ENCODE measurements at places on chromosomes 6 and 20.
A peak's percentile ranks its signal among the peaks of the same experiment; 100 is the strongest.

DNA sequence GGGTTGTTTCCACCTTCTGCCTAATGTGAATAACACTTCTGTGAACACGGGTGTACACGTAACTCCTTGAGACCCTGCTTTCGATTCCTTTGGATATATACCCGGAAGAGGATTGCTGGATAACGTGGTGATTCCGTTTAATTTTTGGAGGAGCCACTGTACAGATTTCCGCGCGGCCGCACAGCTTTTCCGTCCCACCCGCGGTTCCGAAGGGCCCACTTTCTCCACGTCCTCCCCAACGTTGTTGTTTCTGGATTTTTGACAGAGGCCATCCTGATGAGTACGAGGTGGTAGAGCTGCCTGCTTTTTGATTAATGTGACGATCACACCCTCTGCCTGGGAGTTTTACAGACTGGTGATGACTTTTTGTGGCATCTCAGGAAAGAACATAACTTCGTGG, 114.0 kb downstream of the MYLK4 start:
- no peak for DNase-seq

- DNase-seq: no peak
These were observed 95.2 kb downstream of the JAG1 start for GRCh38 chr20:10578607-10579006.

DNA sequence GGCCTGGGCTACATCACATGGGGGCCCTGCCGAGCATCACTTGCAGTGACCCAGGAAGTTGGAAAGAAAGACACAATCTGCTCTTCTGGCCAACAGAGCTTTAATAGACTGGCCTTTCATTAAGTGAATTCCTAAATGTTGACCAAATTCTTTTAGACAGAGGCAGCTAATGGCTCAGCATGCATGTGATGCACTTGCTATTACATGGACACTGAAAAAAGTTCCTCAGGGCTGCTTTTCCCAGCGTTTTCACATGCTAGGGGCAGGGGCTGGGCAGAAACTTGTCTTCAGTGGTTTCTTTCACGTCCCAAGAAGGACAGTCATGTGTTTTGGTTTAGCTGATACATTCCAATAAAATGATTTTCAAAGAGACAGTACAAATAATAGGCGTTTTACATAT, 651.0 kb upstream of the SLC35B3 start:
- no peak for DNase-seq

- DNase-seq: no peak
These were observed 1176.8 kb upstream of the ADGRB3 start for GRCh38 chr6:67458265-67458664.

DNA sequence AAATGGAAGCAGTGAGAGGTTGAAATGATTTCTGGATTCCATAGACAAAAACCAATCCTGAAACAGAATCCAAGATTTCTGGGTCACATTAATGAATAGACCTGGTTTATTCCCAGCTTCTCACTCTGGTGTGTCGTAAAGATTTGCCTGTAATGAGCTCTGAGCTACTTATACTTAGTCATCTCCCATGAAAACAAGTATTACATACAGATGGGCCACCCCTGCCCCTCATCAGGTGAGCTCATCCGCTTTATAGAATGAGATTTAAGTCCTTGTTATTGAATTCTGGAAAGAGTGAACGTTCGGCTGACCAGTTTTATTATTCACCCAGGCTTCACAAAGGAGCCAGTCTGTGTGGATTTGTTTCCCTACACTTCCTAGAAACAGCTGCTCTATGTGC, 47.1 kb upstream of the TMEM181 start:
- no peak for DNase-seq

- no peak for DNase-seq
These were observed 9.6 kb downstream of the CCM2L start for GRCh38 chr20:32019563-32020463.

DNA sequence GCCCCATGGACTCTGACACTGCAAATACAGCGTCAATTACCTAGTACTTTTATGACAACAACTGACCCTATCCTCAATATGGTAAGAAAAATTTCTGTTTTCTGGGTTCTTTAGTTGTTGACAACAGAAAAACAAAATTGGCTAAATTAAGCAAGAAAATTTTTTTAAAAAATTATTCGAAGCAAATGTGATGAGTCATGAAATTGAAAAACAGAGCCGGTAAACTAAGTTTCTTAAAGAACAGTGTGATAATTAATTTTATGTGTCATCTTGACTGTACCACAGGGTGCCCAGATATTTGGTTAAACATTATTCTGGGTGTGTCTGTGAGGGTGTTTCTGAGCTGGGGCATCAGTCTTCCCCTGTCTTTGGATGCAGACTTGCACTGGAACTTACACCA, 107.6 kb upstream of the OPRM1 start:
- DNase-seq: no peak

DNA sequence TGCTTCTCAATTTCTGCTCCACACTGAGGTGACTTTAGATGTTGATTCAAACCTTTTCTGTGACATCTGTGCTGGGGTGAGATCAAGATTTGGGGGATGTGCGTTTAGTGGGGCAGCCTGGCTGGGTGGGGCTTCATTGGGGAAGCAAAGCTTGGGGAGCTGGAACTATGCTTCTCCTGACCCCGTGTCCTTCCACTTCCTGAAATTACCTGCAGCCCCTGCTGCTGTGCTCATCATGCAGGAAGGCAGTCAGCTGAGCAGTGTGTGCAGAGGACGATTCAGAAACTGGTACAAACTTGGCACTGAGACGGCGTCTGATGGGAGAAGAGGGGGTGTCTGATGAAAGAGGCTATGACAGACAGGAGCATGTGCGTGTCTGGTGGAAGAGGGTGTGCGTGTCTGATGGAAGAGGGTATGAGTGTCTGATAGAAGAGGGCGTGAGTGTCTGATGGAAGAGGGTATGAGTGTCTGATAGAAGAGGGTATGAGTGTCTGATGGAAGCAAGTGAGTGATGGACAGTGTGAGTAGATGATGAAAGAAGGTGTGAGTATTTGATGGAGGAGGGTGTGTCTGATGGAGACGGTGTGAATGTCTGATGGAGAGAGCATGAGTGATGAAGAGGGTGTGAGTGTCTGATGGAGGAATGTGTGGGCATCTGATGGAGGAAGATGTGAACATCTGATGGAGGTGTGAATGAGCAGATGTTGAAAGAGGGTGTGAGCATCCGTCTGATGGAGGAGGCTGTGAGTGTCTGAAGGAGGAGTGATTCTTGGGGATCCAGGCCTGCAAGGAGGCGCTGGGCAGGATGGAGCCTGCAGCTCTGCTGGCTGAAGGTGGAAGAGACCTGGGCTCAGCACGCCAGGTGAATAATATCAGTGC, 103.4 kb downstream of the SYCP2 start:
- no peak for DNase-seq

DNA sequence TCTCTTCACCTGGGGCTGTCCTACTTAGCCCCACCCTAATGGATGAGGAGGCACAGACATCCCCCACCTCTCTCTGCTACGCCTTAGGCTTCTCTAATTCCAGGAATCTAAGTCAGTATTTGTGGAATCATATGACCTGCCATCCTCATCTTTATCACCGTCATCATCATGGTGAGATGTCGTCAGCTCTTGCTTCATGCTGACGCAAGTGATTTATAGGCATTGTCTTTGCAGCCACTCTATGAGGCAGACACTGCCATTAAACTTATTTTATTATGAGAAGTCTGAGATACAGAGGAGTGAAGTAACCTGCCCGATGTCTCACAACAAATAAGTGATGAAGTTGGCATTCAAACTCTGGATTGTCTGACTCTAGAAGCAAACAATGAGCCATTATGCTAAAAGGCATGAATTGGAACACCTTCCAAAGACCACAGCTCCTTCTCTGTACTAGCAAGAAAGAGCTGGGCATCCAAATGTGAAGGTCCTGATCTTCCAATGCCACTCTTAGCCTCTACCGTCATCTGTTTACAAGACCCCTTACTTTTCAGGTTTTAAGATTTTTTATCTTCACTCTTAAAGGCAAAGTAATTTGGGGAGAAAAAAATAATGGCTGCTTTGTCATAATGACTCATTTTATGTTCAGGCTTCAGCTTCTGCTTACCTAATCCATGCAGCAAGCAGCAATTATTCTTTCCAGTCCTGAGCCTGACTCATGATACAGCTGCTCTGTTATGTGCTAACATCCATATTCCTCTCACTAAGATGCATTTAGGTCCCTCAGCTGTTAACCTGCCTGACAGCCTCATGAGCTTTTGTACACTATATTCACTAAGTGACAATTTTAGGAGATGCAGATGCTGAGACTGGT, 113.7 kb upstream of the BCLAF1 start:
- peak; percentile 77 for DNase-seq

DNA sequence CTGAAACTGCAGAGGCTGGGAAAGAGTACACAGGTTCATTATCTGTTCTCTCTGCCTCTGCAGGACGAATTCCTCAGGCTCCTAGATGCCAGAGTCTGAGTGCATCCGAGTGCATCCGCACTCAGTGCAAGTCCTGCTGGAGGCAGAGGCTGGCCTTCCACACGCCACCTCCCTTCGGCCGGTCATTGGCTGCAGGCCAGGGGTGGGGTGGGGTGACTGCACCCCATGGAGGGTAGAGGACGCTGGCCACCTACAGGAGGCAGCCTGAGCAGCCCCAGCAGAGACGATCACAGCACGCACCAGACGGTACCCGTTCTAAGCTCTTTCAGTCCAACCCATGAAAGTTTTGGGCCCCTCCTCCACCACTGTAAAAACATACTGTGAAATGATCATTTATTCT, 11.7 kb downstream of the SFT2D1 start:
- DNase-seq: no peak

GRCh38 chr20:33236351-33236750, 555 bp downstream of the BPIFA1 start:
- no peak for DNase-seq

DNA sequence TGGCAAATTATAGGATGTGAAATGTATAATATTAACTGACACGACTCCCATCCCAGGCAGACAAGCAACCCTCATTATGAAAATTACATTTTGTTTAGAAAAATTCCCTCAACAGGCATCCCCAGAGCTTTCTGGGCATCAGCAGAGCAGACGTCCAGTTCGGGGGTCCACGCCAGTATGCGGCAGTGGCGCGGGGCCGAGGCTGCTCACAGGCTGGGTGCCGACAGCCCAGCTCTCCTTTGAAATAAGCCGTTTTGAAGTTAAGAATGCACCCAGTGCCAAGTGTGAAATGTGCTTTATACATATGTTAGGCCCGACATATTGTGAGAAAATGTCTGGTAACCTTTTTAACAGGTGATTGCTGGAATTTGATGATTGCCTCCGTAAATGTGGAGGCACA, 50.4 kb downstream of the RPP40 start:
- no peak for DNase-seq

- DNase-seq: no peak
These were observed 4.2 kb downstream of the GABRR2 start for GRCh38 chr6:89310929-89311328.

DNA sequence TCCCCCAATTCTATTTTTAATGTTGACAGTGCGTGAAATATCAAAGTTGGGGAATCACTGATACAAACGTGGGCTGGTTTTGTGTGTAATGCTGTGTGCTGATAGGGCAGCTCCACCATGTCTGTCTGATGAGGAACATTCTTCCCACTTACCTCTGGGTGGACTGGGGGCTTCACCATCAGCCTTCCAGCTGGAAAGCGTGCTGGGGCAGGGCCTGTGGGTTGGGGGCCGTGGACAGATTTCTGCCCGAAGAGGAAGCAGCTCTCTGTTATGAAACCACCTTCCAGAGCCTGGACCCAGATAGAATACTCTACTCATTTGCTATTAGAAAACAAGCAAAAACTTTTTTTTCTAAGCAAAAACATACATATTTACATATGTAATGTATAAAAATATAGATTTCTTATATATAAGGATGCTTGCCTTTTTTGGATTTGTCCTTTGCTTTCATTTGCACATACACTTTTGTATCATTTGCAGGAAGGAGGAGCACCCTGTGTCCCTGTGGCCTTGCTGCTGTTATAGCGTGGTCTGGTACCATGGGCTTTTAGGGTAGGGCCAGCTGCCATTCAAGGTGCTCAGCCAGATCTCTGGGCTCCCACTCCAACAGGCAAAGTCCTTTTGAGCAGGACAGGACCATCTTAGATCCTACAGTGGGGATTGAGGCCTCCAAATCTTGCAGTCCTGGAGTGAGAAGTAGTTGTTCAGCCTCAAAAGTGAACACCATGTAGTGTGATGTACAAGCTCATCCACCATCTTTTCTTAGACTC, 48.1 kb downstream of the DUSP22 start:
- no peak for DNase-seq

DNA sequence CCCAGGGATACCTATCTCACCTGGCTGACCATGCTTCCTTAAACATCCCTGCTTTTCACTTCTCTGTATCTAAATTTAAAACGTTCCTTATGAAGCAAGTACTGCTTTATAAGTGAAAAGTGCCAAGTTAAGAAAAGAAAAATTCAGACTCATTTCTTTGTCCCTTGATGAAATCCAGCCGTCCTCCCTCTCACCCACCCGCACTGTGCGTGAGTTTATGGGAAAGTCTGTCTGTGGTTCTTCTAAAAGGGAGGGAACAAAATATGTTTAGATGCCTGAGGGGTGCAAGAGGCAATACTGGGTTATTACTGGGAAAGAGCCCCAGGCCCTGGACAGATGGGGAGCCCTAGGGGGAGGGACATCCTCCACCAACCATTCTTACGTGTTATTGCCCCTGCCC, 31.2 kb downstream of the SPDEF start:
- no peak for DNase-seq

- no peak for DNase-seq
These were observed 291.3 kb downstream of the OGFRL1 start for GRCh38 chr6:71579902-71580301.

DNA sequence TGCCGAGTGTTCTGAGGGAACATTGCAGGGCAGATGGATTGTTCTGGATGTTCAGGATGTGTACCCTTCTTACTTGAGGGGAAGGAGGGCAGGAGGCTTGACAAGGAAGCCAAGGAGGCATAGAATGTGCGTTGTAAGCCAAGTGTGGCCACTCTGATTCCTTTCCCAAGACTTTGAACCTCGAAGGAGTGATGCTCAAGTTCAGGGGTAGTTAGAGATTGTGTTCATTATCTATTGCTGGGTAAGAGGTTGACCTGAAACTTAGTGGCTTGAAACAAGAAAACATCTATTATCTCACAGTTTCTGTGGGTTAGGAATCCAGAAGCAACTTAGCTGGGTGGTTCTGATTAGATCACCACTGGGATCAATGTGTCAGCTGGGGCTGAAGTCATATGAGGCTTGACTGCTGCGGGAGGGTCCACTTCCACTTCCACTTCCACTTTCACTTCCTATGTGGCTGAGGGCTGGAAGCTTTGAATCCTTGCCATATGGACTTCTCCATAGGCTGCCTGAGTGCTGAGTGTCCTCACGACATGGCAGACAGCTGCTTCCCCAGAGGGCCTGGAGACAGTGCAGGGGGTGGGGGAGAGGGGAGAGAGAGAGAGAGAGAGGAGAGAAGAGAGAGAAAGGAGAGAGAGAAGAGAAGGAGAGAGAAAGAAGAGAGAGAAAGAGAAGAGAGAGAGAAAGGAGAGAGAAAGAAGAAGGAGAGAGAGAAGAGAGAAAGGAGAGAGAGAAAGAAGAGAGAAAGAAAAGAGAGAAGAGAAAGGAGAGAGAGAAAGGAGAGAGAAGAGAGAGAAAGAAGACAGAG, 6.9 kb upstream of the CD40 start:
- DNase-seq: no peak

DNA sequence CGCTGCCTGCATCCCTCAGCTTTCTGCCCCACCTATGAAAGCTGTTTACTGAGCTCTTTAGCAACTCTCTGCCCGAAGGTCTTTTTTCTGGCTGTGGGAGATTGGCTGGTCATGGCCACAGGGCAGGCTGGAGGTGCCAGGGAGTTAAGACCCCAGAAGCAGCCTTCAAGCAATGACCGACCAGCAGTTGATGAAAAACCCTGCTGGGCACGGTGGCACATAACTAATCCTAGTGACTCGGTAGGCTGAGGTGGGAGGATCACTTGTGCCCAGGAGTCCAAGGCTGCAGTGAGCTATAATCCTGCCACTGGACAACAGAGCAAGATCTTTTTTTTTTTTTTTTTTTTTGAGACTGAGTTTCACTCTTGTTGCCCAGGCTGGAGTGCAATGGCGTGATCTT, 20.4 kb upstream of the ITPR3 start:
- no peak for DNase-seq

All from astrocyte of the cerebellum (primary cell).